ENCODE measurements at places on chromosomes 4 and X.

DNA sequence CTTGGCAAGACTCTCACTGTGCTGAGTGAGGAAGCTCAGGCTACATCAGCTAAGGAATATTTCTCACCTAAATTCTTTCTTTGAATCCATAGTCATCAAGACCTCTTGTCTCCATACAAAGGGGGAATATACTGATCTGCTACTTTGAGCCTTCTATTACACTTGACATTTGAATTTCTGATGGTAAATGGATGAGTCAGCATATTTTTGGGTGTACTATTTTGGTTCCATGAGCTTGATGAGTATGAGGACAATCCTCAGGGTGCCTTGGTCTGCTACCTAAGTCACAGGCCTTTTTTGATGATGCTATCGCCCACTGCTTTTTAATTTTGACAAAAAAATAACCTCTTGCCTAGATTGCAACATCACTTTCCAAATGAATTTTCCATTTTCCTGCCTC lies 415.7 kb downstream of the PPP1R2C start:
- no peak for DNase-seq

DNA sequence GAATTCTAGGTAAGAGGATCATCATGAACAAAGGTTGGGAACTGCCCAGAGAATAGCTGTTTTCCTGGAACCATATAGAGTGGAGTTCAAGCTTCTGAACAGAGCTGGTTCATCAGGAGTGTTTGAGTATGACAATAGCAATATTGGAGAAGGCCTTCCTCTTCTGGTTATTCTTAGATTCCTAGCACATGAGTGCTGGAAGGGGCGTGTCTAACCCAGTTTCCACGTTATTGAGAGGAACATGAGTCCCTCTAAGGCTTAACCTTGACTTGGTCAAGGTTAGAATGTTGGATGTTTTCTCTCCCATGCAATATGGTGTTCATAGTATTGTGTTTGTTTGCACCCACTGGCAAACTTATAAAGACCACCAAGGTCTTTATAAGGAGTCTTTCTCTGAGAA lies 101.3 kb downstream of the TSPAN7 start:
- DNase-seq = no peak

- no peak for DNase-seq
These were observed 43.8 kb downstream of the HTT start for GRCh38 chr4:3118312-3118711.

GRCh38 chr4:41791557-41791956 lies 43.0 kb upstream of the PHOX2B start:
- no peak for DNase-seq

GRCh38 chr4:39526765-39527295 lies 409 bp downstream of the UGDH start:
- DNase-seq = no peak

DNA sequence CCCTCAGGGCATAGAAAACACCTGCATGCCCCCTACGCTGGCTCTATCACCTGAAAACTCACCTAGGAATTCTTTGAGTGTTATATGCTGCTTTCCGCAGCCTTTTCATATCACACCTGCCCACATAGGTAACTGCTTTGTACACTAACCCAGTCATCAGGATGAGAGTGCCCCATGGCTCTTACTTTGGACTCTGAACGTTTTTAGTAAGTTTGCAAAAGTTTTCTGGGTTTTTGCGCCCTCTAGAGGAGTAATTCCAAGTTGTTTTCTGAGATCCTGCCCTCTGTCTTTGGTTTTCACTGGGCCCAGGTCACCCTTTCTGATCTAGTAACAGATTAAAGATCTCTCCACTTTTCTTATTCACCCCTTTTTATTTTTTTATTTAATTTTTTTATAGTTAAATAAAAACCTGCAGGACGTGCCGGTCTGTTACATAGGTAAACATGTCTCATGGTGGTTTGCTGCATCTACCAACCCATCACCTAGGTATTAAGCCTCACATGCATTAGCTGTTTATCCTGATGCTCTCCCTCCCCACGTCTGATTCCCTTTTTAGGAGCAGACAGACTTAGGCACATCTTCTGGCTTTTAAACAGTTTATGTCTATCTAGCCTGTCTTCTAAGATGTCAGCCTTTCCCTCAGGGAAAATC lies 139.2 kb downstream of the NWD2 start:
- no peak for DNase-seq

DNA sequence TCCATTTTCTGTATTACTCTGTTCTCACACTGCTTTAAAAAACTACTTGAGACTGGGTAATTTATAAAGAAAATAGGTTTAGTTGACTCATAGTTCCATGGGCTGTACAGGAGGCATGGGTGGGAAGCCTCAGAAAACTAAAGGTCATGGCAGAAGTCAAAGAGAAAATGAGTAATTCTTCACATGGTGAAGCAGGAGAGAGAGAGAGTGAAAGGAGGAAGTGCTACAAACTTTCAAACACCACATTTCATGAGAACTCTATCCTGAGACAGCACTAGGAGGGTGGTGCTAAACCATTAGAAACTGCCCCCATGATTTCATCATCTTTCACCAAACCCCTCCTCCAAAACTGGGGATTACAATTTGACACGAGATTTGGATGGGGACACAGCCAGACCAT lies 108.0 kb upstream of the PBDC1 start:
- no peak for DNase-seq

DNA sequence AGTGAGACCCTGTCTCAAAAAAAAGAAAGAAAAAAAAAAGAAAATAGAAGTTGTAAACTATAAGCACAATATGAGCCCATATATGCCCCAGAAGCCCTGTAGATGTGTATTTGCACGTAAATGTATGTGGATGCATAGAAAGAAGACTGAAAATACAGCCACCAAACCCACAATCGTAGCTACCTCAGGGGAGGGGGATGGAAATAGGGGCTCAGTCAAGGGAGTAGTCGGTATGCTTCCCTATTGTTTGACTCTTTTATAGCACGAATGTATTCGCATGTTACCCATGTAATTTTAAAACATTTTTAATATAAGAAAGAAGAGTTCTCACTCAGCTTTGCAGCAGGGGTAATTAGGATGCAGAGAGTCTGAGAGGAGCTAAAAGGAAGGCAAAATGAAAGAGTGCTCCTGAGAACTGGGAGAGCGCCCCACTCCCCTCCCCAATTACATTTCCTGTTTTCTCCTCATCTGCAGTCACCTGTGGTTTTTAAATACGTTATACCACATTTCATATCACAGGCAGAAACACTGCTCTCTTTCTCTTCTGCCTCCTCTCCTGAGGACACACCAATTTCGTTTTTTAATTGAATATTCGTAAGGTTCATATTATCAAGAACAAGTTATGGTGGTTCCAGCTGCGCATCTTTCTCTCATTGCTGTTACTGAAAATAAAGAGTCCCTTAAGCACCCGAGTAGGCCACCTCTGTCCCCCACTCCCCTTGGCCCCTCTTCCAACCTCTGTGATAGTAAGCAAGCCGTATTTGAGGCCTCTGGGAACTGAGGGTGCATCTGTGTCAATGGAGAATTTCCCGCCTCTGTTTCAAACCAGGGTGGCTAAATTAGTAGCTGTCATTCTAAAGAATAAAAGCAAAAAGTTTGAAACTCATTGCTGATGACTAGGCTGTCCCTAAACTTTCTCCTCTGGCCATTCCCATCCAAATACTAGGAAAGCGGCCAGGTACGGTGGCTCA lies 10.7 kb downstream of the SEPTIN6 start:
- DNase-seq = no peak

GRCh38 chr4:39014028-39014427 lies 18.2 kb downstream of the TMEM156 start:
- no peak for DNase-seq

Data from central memory CD8-positive, alpha-beta T cell (primary cell).